ENCODE measurements at places on chromosomes 3 and 15.

- H3K4me1 ChIP-seq: no peaks in the 10 kb centered on the region
- no peak overlapping the region for H3K4me3 ChIP-seq
- no peak for DNase-seq
- H3K36me3 ChIP-seq: no peaks in the 10 kb centered on the region
- H3K27me3 ChIP-seq: no peaks in the 10 kb centered on the region
These were observed 816.3 kb upstream of the SEMA6D start for GRCh38 chr15:46901001-46901400.

DNA sequence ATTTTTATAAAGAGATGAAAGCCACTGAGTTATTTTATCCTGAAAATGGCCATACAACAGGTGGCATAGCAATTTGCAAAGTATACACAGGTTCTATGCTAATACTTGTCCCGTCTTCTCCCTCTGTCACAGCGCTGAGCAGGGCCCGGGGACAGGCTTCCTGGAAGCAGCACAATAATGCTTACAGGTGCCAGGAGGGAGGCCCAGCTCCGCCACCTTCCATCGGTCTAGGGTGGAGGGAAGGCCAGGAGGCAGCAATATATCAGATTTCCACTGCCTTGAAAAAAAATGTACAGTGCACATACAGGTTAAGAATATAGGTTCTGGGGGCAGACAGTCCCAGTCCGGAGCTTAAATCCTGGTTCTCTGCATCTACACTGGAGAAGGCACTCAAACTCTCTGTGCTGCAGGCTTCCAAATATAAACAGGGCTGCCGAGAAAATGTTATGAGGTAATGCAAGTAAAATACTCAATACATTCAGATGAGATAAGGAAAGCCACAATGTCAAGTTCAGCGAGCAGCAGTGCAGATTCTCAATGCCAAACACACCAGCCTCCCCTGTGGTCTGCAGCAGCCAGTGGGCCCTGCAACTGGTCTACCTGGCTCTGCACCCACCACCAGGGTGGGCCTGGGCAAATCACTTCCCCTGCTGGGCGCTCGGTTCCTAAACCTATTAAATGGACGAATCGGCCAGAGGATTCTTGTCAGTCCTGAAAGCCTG, 189.6 kb downstream of the XXYLT1 start:
- peaks cover 4% of the 10 kb centered on the region for H3K4me1 ChIP-seq
- H3K4me3 ChIP-seq: no peak overlapping the region
- H3K36me3 ChIP-seq: no peaks in the 10 kb centered on the region
- no peak for DNase-seq
- no peaks in the 10 kb centered on the region for H3K27me3 ChIP-seq

DNA sequence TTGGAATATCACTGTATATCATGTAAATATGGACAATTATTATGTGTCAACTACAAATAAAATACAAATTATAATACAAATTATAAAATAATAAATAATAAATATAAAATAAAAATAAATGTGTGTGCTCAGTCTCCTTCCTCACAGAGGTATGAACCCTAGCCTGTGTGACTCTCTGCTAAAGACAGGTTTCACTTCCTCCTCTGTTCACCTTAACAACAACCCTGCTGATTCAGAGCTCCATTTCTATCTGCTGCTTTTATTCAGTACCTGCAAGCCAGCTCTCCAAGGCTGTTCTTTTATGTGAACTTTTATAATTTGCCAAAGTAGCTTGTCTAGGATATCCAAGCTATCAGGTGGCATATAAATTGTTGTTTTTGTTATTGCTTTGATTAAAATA, 610.7 kb upstream of the GRM7 start:
- no peaks in the 10 kb centered on the region for H3K4me1 ChIP-seq
- no peaks in the 10 kb centered on the region for H3K27me3 ChIP-seq
- H3K27ac ChIP-seq: no peak overlapping the region
- H3K4me3 ChIP-seq: no peak overlapping the region
- no peak for DNase-seq
- H3K36me3 ChIP-seq: no peaks in the 10 kb centered on the region

DNA sequence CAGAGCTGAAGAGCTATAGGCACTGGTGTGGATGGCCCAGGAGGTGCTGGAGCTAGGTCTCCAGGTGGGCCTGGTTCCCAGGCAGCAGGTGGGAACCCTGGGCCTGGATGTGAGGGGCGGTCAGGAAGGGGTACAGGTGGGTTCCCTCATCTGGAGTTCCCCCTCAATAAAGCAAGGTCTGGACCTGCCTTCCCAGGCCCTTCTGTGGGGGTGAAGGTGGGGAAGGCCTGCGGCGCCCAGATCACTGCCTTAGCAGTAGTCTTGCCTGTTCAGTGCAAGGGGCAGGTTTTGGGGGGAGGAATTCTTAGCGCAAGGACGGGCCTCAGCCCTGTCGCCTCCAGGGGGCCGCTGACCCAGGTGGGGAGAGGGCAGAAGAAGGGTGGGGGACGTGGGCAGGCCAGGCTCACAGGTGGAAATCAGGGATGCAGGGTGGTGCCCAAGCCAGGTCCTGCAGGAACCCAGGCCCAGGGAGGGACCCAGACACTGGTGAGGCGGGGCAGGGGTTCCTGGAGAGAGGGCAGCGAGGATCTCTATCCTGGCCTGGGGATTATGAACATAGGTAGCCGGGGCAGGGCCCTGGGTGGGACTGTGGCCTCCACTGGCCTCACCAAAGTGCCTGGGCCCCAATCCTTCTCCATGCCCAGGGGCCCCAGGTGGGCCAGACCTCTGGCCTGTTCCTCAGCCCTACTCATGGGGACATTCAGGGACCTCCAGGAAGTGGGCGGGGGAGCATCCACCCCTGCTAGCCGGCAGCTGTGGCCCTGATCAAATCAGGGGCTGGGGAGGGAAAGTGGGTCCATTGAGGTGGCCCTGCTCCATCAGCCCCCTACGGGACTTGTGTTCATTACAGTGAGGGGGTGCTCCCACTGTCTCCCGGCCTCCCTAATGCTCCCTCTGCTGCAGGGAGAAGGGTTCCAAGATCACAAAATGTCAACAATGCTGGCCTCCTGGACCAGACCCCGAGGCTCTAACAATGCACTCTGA, 25.3 kb downstream of the HDAC11 start:
- no peaks in the 10 kb centered on the region for H3K36me3 ChIP-seq
- H3K27me3 ChIP-seq: peaks cover 6% of the 10 kb centered on the region
- no peak for DNase-seq
- no peak overlapping the region for H3K27ac ChIP-seq
